ENCODE measurements at places on chromosomes 5 and 9. TPM values are rescaled to one million over a fixed set of nuclear protein-coding genes. Genes with fewer than 3 reads are reported as not detected.

C5orf52 gene
- not detected for total RNA-seq

TMC1 gene
- total RNA-seq, result 0.90 TPM

TSLP gene
- total RNA-seq, result not detected

TMEFF1 gene
- total RNA-seq, result 2.0 TPM
